CD4-positive, alpha-beta T cell (primary cell): ENCODE measurements at places on chromosomes 1 and 21.
A peak's percentile ranks its signal among the peaks of the same experiment; 100 is the strongest.

- H3K27ac ChIP-seq, result no peak overlapping the region
- H3K4me1 ChIP-seq, result peaks cover 29% of the 10 kb centered on the region
- no peak for DNase-seq
Observed at GRCh38 chr1:160858507-160858906, 4.2 kb downstream of the CD244 start.

- no peak for DNase-seq
- H3K4me3 ChIP-seq, result no peak overlapping the region
- H3K4me1 ChIP-seq, result peaks cover 17% of the 10 kb centered on the region
- H3K27ac ChIP-seq, result no peak overlapping the region
Observed at GRCh38 chr21:45763074-45763473, 119.5 kb downstream of the PCBP3 start.

GRCh38 chr1:26188477-26188876, 1.9 kb upstream of the CATSPER4 start:
- DNase-seq, result no peak
- H3K27ac ChIP-seq, result no peak overlapping the region
- no peak overlapping the region for H3K4me3 ChIP-seq
- H3K27me3 ChIP-seq, result no peaks in the 10 kb centered on the region

GRCh38 chr1:228008391-228009115, 1.8 kb downstream of the WNT3A start:
- H3K36me3 ChIP-seq, result no peaks in the 10 kb centered on the region
- peak overlapping the region; percentile 40 for H3K4me3 ChIP-seq
- peaks cover 50% of the 10 kb centered on the region for H3K27me3 ChIP-seq
- no peak for DNase-seq
- no peak overlapping the region for H3K27ac ChIP-seq

DNA sequence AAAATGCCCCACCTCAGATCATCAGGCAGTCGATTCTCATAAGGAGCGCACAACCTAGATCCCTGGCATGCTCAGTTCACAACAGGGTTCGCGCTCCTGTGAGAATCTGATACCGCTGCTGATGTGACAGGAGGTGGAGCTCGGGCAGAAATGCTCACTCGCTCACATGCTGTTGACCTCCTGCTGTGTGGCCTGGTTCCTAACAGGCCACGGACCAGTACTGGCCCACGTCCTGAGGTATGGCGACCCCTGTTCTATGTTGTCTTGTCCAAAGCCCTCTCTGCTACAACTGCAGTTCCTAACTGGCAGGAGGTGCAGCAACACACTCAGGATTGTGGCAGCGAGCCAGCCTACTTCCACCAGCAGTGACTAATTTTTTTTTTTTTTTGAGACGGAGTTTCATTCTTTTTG, 70.6 kb downstream of the CLSTN1 start:
- DNase-seq, result no peak
- peaks cover 45% of the 10 kb centered on the region for H3K36me3 ChIP-seq
- no peaks in the 10 kb centered on the region for H3K27me3 ChIP-seq

- H3K27me3 ChIP-seq, result no peaks in the 10 kb centered on the region
- H3K36me3 ChIP-seq, result no peaks in the 10 kb centered on the region
- no peak overlapping the region for H3K27ac ChIP-seq
- H3K4me1 ChIP-seq, result peaks cover 9% of the 10 kb centered on the region
Observed at GRCh38 chr1:117541003-117541402, 64.8 kb upstream of the TENT5C start.

DNA sequence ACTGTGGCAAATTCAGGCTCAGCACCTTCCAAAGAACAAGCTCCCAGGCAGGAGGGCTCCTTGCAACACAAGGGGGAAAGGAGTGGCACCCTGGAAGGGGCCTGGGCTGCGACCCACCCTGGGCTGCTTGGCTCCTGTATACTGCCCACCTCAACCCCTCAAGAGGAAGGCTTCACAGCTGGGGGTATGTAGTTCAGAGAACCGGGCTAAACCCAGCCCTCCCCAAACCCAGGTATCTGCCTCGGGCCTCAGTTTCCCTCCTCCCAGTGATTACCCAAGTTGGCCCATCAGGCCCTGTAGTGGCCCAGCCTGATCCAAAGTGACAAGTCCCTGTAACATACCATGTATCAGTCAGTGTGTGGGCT, 7.5 kb downstream of the TENT5B start:
- H3K36me3 ChIP-seq, result no peaks in the 10 kb centered on the region
- H3K27ac ChIP-seq, result no peak overlapping the region
- H3K27me3 ChIP-seq, result peaks cover 5% of the 10 kb centered on the region
- no peak overlapping the region for H3K4me3 ChIP-seq
- no peak for DNase-seq
- H3K4me1 ChIP-seq, result no peaks in the 10 kb centered on the region

DNA sequence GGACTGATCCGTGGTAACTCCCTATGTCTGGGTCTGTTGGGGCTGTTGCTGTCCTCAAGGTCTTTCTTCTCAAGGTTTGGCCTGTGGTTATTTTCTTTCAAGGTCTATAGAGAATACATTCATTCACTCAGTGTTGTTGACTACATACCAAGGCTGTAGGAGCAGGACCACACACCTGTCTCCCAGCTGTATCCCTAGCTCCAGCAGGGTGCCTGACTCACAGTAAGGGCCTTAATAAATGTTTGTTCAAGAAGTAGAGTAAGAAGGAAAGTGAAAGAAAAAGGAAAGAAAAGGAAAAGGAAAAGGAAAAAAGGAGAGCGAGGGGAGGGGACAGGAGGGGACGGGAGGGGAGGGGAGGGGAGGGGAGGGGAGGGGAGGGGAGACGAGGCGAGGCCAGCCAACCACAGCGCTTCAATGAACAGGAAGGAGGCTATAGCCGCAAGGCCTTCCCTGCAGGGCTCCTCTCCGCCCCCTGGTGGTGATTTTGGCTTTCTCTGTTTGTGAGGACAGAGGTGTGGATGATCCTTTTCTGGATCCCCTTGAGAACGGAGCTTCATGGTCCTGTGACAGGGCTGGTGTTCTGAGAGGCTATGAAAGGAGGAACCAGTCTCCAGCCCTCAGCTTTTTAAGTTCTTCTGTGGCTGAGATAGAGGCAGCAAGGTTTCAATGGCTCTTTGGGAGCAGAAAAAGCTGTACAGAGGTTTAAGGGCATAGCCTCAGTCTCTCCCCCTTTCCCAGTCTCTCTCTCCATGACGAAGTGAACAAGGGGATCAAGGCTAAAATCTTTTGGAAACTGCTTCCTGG, 30.6 kb upstream of the LCE5A start:
- H3K4me1 ChIP-seq, result peaks cover 8% of the 10 kb centered on the region
- H3K27ac ChIP-seq, result no peak overlapping the region
- H3K36me3 ChIP-seq, result no peaks in the 10 kb centered on the region
- no peak overlapping the region for H3K4me3 ChIP-seq
- DNase-seq, result peak; percentile 50
- no peaks in the 10 kb centered on the region for H3K27me3 ChIP-seq

DNA sequence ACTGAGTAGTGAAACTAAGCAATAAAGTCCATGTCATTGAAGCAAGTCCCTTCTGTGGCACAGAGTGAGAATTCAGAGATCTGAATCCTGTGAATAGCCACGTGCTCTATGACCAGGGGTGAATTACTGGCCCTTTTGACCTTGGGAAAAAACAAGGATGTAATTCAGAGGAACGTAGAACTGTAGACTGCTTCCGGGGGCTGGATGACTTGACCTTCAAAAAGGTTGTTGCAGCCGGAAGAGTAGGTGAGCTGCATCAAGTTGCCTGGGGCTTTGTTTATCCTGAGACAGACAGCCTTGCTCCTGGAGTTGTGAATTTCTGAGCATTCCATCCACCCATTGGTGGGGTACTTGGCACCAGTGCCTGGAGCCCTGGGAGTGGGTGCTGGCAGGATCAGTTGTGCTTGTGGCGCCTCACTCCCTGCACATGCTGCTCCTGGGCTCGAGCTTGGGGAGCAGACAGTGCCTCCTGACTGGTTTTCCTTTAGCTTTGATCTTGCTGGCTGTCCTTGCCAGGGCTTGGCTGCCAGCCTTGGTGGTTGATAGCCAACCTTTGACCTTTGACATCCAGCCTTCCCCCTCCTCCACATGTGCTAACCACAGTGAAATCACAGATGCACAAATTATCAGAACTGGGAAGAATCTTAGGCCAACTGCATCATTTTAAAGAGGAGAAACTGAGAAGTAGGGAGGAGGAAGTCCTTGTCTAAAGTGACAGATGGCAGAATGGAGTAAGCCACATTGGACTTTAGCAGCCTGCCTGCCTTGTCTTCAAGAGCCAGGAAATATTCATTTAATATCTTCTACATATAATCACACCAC, 16.2 kb upstream of the MYOG start:
- no peak overlapping the region for H3K27ac ChIP-seq
- no peak overlapping the region for H3K4me3 ChIP-seq
- H3K4me1 ChIP-seq, result no peaks in the 10 kb centered on the region
- no peak for DNase-seq
- no peaks in the 10 kb centered on the region for H3K36me3 ChIP-seq
- H3K27me3 ChIP-seq, result peaks cover 18% of the 10 kb centered on the region

DNA sequence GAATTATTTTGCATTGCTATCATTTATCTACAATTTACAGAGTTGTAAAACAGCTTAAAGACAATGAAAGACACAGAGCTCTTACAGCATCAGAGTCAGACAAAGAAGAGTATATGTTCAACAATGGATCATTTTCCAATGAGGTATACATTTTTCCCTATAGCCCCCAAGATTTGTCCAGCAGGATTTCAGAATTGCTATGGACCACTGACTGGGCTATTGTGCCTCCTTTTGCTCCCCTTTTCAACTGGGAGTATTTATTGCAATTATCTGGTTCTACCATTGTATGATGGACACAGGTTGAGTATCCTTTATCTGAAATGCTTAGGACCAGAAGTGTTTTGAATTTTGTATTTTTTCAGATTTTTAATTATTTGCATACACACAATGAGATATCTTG, 62.5 kb upstream of the DNAH14 start:
- no peaks in the 10 kb centered on the region for H3K4me1 ChIP-seq
- no peak overlapping the region for H3K27ac ChIP-seq
- H3K4me3 ChIP-seq, result no peak overlapping the region
- H3K36me3 ChIP-seq, result no peaks in the 10 kb centered on the region
- H3K27me3 ChIP-seq, result no peaks in the 10 kb centered on the region

GRCh38 chr21:44078411-44078981, 28.7 kb upstream of the PWP2 start:
- no peak overlapping the region for H3K27ac ChIP-seq
- no peak overlapping the region for H3K4me3 ChIP-seq
- peaks cover 48% of the 10 kb centered on the region for H3K4me1 ChIP-seq
- DNase-seq, result no peak
- H3K27me3 ChIP-seq, result no peaks in the 10 kb centered on the region

DNA sequence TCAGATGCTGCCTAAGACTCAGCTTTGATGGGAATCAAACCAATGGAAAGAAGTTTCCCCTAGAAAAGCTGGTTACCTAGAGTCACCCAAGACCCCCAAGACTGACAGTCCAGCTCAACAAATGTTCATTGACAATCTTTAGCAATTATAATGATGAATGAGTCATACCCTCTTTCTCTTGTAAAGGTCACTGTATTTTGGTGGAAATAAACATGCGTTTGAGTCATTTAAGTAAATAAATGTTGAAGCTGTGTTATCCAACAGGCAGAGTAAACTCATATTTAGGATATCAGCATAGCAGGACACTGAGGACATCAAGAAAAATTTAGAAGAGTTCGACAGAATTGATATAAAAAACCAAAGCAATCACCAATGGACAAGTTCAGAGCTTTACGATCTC, 295.9 kb downstream of the RGS7 start:
- no peak for DNase-seq
- no peaks in the 10 kb centered on the region for H3K27me3 ChIP-seq
- H3K27ac ChIP-seq, result no peak overlapping the region

DNA sequence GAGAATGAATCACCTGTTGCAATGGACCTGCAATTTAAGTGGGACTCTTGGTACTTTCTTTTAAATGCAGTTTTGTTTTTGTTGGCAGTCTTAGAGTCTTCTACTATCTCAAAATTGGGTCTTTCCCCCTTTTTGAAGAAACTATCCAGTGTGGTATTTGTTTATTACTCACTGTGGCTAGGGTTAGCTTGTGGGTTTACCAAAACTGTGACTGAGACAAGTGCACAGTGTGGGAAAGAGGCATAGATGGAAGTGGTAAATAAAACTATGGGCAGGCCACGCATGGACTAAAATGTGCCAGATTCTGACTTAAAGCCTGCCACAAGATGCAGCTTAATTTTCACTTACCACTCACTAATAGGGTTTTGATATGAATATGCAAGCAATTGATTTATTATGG, 1441.7 kb downstream of the PLA2G4A start:
- H3K4me3 ChIP-seq, result no peak overlapping the region
- H3K4me1 ChIP-seq, result no peaks in the 10 kb centered on the region
- no peaks in the 10 kb centered on the region for H3K27me3 ChIP-seq
- no peaks in the 10 kb centered on the region for H3K36me3 ChIP-seq
- no peak for DNase-seq

GRCh38 chr1:8042134-8042533, 16.0 kb upstream of the ERRFI1 start:
- H3K27me3 ChIP-seq, result no peaks in the 10 kb centered on the region
- no peaks in the 10 kb centered on the region for H3K4me1 ChIP-seq
- H3K4me3 ChIP-seq, result no peak overlapping the region
- H3K36me3 ChIP-seq, result no peaks in the 10 kb centered on the region
- DNase-seq, result no peak

DNA sequence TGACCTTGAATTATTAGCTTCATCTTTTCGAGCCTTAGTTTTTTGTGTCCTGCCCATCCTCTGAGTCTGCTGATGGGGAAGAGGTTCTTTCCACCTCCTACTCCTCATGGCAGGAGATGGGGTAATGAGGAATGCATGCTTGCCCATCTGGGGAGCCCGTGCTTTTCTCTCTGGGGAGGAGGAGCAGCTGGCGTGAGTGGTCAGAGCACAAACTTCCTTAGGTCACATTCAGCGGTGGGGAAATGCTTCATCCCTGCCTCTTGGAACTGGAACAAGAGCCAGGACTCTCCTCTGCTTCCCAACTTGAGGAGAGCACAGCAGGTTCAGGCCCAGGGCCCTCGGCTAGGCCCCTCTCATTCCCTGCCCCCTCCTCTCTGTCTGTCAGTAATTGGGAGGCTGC, 155.0 kb downstream of the PCNX2 start:
- no peak overlapping the region for H3K4me3 ChIP-seq
- H3K27me3 ChIP-seq, result no peaks in the 10 kb centered on the region
- H3K36me3 ChIP-seq, result peaks cover 5% of the 10 kb centered on the region
- DNase-seq, result no peak

DNA sequence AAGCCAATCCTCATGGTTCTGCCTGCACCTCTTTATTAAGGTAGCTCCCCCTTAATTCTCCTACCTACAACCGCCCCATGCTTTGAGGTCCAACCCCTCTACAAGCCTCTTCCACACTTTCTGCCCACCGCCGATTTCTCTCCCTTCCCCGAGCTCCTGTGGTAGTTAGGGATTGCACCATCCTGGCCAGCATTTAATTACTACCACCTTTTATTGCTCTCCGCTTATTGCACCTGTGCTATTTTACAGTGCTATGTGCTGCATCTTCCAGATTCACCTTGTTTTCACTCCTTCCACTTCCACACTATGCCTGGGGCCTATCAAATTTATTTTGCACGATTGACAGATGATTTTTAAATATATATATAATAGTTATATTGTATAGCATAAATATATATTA, 29.3 kb upstream of the DNAJC11 start:
- no peak for DNase-seq
- H3K27ac ChIP-seq, result no peak overlapping the region
- peaks cover 3% of the 10 kb centered on the region for H3K27me3 ChIP-seq
- H3K4me1 ChIP-seq, result no peaks in the 10 kb centered on the region
- H3K36me3 ChIP-seq, result no peaks in the 10 kb centered on the region
